ENCODE measurements at places on chromosomes 16 and 17. TPM values are rescaled to one million over a fixed set of nuclear protein-coding genes. Genes with fewer than 3 reads are reported as not detected.

DNA sequence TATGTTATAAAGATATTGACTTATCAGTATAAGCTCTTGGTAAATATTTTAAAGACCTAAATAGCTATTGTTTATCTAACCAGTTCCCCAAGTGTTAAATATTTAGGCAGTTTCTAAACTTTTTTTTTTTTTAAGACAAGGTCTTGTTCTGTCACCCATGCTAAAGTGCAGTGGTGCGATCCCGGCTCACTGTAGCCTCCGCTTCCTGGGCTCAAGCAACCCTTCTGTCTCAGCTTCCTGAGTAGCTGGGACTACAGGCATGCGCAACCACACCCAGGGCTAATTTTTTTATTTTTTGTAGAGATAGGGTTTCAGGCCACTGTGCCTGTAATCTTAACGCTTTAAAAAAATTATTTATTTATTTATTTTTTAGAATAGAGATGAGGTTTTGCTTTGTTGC lies 43.5 kb downstream of the SNX29 start:
- DNase-seq: no peak

- DNase-seq: no peak
Observed at GRCh38 chr17:9020824-9021157, 519 bp upstream of the NTN1 start.

- DNase-seq: no peak
Observed at GRCh38 chr17:30229012-30229411, 6.5 kb downstream of the SLC6A4 start.

DNA sequence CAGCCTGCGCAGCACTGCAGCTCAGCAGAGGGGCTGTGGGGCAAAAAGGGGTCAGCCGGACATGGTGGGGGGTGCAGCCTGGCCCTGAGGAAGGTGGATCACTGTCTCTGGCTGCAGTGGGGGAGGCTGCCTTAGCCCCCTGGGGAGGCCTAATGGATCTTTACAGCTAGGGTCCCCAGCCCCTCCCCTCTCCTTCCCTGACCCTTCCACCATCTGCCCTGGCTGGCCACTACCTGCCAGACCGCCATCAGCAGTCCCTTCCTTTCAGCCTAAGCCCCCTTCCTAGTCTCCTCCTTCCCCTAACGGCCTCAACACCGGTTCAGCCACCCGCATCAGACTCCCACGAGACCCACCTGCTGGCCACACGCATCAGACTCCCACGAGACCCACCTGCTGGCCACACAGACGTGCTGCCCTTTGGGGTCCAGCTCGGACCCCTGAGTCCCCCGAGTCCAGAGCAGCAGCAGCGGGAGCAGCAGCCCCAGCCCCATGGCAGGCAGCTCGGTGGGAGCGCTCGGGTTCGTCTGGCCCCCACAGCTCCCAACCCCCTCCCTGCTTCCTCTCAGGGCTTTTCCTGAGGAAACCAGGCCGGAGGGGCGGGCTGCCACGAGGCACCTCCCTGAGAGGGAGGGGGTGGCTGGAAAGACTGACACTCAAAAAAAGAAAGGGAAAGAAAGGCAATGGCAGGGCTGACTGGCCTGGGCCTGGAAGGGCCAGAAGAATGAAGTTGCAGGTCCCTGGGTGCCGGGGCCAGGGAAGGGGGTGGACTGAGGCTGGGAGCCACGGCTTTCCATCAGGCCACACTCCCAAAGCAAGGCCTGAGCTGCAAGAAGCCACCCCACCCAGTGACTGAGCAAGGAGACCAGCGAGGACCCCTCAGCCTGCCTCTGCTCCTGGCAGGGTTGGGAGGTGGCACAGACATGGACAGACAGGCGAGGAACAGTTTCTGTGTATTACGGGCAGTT lies at the start of gene SCARF1:
SCARF1 (minus strand) TSS at position 526 of the 965 bp plus-strand sequence; CDS start at position 491, 35 bp downstream.
- peak; percentile 55 for DNase-seq

- no peak for DNase-seq
Observed at GRCh38 chr16:81602256-81602776, 157.7 kb downstream of the CMIP start.

- DNase-seq: no peak
Observed at GRCh38 chr17:76716146-76716838, 5.5 kb upstream of the MXRA7 start.

GRCh38 chr16:88303890-88304819 lies 78.6 kb upstream of the ZNF469 start:
- peak; percentile 56 for DNase-seq

DNA sequence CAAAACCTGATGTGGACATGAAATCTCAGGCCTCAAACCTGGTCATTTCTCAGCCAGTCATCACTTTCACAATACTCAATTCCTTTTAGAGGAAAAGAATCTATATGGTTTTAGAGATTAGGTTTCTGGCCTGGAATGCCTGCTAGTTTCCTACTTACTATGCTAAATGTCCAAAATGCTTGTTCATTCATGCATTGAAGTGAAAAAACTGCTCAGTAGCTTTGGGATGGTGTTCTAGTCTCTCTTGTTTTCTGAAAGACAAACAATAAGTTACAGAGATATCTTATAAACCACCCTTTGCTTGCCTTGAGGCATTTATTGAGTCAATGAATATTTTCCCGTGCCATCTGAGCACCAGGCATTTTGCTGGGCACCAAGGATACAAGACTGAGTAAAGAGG lies 1146.5 kb upstream of the GOT2 start:
- DNase-seq: no peak

DNA sequence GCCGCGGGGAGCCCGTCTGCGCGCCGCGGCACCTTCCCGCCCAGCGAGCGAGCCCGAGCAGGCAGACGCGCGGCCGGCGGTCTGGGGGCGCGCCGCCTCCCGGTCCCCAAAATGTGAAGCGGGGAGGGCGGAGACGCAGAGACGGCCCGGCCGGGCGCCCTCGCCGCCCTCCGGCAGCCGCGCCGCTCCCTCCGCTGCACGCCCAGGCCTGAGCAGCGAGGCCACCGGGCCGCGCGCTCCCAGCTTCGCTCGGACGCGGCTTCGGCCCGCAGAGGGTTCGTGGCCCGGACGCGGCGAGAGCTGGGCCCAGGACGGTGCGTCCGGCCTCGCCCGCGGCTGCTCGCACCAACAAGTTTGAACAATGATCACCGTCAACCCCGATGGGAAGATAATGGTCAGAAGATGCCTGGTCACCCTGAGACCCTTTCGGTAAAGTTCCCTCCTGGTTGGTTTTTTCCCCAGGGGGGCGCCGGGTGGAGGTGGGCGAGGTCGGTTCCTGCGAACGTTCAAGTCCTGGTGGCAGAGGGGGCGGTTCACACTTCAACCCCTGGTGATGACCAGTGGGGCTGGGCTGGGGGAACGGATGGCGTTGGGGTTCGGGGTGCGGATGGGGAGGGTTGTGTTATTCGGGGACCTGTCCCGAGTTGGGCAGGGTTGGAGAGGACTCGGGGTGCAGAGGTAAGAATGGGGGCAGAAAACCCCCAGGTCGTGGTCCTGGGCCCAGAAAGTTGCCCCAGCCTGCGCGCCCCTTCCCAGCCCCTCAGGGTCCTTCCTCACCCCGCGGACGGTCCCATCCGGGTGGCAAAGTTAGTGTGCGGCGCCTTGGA lies 678 bp downstream of the MGAT5B start:
- DNase-seq: no peak

DNA sequence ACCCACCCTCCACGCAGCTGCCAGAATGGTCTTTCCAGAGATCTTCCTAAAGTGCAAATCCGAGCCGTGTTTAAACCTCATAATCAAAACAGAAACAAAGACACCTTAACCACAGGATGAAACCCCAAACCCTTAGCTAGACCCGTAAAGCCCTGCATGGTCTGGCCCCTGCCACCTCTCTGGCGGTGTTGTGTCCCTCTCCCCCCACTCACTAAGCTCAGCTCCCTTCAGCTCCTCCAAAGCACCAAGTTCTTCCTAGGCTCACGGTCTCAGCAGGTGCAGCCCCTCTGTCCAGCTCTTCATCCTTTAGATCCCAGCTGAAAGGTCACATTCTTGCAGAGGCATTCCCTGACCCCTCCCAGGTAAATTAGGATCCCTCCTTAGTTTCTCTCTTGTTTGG lies 4.4 kb upstream of the NXPH3 start:
- DNase-seq: no peak

GRCh38 chr16:66551348-66551759 lies 1.0 kb upstream of the CKLF start:
- DNase-seq: peak; percentile 49

ABCC11 gene
- polyA plus RNA-seq: 0.20 TPM

CDH13 gene
- polyA plus RNA-seq: 54.4 TPM

AANAT gene
- polyA plus RNA-seq: not detected

SLC35G6 gene
- 0.65 TPM for polyA plus RNA-seq

CDR2 gene
- polyA plus RNA-seq: 24.5 TPM

All from muscle of arm (tissue), 14 donors.